NCI-H526 treated with DMSO at 0.1 percent for 48 hours (cell line): ENCODE measurements at places on chromosomes 6 and 20.

DNA sequence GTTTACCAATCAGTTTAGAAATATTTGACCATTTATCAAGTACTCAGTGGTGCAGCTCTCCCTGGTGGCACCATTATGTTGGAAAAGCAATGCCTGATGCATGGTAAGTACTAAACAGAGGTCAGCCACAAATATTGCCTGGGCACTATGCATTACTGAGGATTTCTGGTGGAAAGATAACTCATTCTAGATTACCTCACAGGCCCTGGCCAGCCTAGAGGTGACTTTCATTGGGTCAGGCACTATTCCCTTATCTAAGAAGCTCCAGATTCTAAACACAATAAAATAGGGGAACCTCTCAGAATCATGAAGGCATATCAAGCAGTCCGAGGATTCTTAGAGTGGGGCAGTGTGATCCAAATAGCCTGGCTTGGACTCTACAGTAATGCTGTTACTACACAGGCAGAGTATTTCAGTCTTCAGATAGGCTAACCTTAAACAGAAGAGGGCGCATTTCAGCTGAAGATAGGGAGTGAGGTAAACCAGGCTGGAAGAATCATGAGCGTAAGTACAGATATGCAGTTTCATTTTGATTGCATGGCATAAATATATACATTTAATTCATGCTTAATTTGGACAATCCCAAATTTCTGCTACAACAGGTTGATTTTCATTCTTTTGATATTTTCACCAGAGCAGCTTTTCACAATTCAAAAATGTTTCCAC is 12.1 kb downstream of the LGSN start:
- peak; percentile 24 for DNase-seq

DNA sequence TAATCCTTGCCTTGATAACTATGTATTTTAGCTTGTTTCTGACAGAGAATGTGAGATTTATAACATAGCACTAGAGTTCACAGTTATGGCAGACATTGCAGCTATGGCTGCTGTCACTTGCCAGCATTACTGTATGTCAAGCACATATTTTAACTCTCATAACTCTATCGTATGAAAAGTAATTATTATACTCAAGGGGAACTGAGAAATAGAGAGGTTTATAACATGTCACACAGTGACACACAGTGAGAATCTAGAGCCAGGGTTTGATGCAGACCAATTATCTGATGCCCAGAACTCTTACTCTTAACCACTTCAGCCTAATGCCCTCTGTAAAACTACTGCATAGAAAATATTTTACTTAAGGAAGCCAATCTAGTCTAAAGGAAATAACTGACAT is 1012.4 kb downstream of the GRIK2 start:
- DNase-seq: no peak

DNA sequence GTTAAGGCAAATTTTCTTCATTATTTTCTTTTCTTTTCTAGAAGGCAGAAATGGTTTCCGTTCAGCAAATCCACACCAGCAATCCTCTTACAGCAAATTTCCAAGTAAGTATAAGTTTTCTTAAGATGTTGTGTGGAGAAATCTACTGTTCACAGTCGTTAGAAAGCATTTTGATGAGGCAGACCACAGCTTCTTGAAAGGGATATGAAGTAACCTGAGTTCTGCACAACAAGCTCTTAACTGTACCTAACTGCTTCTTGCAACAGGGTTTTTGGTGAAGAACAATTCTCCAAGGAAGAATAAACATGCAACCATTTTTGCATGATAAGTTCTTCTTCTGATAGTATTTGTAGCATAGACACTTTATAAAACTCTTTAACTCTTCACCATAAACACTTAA is 45.3 kb upstream of the STXBP5 start:
- DNase-seq: no peak

DNA sequence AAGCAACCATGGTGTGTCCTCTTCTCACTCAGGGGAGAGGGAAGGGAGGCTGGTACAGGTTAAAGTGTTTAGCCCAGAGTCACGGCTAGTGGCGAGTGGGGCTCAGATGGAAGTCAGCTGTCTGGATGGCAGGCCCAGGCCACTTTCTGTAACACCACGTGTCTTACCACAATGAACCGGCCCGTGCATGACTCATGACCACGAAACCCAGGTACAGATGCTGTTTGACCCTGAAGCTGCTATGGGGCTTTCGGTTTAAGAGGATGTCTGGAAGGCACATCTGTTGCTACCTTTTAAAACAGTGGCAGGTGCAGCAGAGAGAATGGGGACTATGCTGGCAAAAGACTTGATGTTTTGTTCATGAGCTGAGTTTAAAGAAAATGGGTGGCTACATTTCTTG is 36.5 kb upstream of the MPC1 start:
- no peak for DNase-seq

GRCh38 chr20:48763216-48763914 is 64.4 kb downstream of the PREX1 start:
- DNase-seq: no peak

DNA sequence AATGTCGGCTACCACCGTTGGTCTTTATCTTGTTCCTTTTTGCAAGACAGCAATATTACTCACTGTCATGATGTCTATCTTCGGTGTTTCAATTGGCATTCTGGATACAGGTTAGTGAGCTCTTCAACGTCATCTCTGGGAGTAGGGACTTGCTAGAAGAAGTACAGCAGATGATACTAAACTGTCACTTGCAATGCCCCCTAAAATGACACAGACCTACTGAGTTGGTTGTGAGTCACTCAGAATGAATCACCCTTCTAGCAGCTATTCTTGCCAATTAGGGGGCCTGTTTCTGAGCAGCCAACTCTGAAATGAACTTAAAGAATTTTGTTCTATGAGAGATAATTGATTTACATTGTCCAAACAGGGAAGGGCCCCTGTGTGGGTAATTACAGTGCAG is 176.5 kb downstream of the SLC16A10 start:
- DNase-seq: no peak
